ENCODE measurements at places on chromosomes 4 and X. TPM values are rescaled to one million over a fixed set of nuclear protein-coding genes. Genes with fewer than 3 reads are reported as not detected.

Gene IL3RA
- 0.17 TPM for total RNA-seq

GRCh38 chrX:119643696-119644095, 37.5 kb upstream of the NKRF start:
- no peak for DNase-seq

DNA sequence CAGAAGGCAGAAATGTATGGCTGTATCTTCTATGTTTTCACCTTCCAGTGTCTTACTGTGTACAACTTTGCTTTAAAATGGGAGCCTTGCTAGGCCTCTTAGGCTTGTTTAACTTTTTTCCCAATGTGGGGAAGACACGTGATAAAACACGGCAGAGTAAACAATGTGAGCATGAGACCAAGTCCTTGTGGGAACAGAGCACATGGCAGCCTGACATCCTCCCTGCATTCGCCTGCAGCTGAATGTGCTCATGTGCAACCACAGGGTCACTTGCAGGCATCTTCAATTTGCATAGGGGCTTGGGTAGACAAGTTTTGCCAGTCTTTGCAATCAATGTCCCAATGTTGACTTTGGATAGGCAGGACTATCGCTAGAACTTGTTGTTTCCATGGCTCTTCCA, 91.8 kb downstream of the CCNG2 start:
- no peak for DNase-seq

Gene SPANXA1
- total RNA-seq = not detected

Gene BMP2K
- total RNA-seq = 22.6 TPM

DNA sequence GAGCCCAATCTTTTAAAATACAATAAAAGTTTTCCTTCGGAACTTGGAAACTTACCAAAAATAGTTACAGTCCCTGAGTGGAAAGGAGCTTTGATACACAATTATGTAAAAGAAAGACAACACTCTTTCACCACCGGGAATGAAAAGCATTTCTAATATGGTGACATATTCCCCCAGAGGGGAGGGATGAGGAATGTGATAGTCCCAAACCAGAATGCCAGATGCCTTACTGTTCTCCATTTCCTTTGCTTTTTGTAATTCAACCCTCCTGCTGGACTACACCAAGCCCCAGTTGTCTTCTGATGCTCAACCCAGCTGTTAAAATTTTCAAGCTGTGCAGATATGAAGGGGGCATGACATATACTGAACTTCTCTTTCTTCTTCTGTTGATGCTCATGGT, 4.1 kb downstream of the PRIMPOL start:
- DNase-seq = no peak

GRCh38 chr4:83170952-83171399, 56.4 kb upstream of the PLAC8 start:
- no peak for DNase-seq

DNA sequence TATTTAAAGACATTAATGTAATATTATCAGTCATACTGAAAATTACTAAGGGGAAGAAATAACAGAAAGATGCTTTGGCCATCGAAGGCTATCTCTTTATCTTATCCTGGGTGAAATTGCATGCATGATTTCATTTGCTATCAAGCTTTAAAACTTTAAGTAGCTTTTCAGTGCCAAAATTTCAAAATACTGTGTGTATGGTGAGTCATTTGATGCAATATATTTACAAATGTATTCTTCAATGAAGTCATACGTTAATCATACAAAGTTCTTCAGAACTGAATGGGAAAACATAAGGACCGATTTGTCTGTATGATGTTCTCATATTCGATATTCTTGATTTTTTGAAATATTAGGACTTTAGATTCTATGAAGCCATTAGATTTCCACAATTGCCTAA, 1295.8 kb upstream of the AGA start:
- DNase-seq = no peak

- no peak for DNase-seq
These were observed 95.7 kb upstream of the MAOA start for GRCh38 chrX:43560247-43560946.

GRCh38 chr4:103091601-103092223, 7.9 kb downstream of the BDH2 start:
- DNase-seq = no peak

Gene HEPH
- total RNA-seq = not detected

DNA sequence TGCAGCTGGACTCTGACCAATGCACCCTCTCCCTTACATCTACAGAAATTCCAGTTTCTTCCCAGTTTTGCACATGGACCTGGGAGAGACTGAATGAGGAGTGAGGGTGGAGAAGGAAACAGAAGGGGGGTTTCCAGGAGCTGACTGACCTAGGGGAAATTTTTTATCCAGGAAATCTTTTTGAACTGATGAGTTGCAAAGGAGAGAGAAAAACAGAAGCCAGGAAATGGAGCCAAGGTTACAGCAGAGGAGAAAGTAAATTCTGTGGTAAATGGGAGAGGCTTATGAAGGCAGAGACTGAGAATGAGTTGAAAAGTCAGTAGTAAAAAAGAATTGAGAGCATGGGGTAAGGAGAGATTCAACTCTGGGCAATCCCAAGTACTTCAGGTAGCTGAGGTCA, 192.8 kb downstream of the SMIM20 start:
- no peak for DNase-seq

DNA sequence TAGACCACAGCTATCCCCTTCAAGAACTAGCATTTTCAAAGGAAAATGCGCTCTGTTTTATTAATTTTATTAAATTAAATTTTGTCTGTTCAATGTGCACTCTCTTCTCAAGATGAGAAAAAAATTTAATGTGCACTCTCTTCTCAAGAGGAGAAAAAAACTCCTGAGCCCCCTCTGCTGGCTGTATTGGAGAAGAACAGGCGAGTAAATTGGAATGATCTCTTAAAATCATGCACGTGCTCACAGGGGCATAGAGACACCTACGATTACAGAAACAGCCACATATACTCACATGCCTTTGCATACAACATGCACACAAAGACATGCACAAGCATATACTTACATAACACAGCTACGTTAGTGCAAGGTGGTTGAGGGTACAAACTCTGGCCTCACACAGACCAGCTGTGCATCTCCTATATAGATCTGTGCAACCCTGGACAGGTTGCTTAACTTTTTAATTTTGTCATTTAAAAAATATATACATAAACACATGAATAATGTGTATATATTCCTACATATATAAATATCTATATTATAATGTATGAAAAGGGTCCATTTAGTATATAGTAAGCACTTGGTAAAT, 176.2 kb upstream of the CXorf66 start:
- no peak for DNase-seq

DNA sequence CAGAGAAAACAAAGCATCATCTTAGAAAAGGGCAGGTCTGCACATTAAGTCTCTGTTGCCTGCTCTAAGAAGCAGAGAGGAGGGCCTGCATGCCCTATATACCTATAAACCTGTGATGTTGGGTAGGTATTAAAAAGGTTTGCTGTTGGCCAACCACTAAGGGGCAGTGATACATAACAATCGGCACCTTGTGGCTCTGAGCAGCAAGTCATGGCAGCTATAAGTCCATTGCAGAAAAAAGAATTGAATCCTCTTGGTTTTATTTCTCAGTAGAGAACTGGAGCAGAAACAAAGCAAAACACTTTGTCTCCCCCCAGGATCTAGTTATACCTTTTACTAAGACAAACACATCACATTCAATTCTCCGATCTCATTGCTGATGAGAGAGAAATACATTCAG, 1364.4 kb downstream of the STIM2 start:
- DNase-seq = no peak

GRCh38 chr4:28109801-28110200, 1249.2 kb downstream of the STIM2 start:
- DNase-seq = no peak

DNA sequence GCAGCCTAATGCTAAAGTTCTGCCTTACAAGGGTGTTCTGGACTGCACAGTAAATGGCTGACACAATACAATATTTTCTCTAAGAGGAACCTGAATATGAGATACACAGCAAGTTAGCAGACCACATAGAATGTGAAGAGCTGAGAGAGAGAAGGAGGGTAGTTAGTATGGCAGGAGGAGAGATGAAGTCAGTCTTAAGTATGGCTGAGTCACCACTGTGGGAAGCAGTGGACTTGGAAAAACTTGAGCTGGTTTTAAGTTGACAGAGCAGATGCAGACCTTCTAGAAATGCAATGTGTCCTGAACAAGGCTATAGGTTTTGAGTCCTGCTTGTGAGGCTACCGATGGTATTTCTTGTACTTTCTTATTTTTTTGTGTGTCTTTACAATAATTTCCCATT, 172.5 kb downstream of the SH2D1A start:
- no peak for DNase-seq

- DNase-seq = no peak
These were observed 5.3 kb downstream of the GPM6A start for GRCh38 chr4:175806727-175807126.

GRCh38 chrX:97238632-97239031, 354.9 kb downstream of the RPA4 start:
- no peak for DNase-seq

GRCh38 chrX:150329282-150329681, 33.8 kb upstream of the MAMLD1 start:
- DNase-seq = no peak

Gene MGARP
- total RNA-seq = not detected

All from activated naive CD8-positive, alpha-beta T cell treated with anti-CD3 and anti-CD28 coated beads, Interleukin-2, amount 10 ng/mL, durations not matched to agents 7 days and 5 days (primary cell).